ENCODE measurements at places on chromosomes 16 and 17. TPM values are rescaled to one million over a fixed set of nuclear protein-coding genes. Genes with fewer than 3 reads are reported as not detected.

HOXB1 gene
- total RNA-seq: not detected

TSPOAP1 gene
- not detected for total RNA-seq

TK1 gene
- 148 TPM for total RNA-seq

KRT39 gene
- not detected for total RNA-seq

PYY gene
- total RNA-seq: not detected

SEZ6L2 gene
- 3.9 TPM for total RNA-seq

PDILT gene
- not detected for total RNA-seq

BIRC5 gene
- total RNA-seq: 64.4 TPM

PMFBP1 gene
- total RNA-seq: not detected

ZNF500 gene
- total RNA-seq: 6.5 TPM

ADGRG3 gene
- not detected for total RNA-seq

CASKIN1 gene
- 0.32 TPM for total RNA-seq

EPN3 gene
- total RNA-seq: 0.15 TPM

SLC6A4 gene
- total RNA-seq: not detected

KLHL10 gene
- total RNA-seq: not detected

SLC52A1 gene
- under 0.01 TPM for total RNA-seq

CLDN6 gene
- not detected for total RNA-seq

PERCC1 gene
- not detected for total RNA-seq

PLK1 gene
- 27.9 TPM for total RNA-seq

ABCC6 gene
- 1.4 TPM for total RNA-seq

C16orf95 gene
- total RNA-seq: 9.4 TPM

LRRC37A3 gene
- 1.8 TPM for total RNA-seq

SLC47A1 gene
- 2.3 TPM for total RNA-seq

CMTM4 gene
- total RNA-seq: 10.4 TPM
